Left ventricle myocardium superior (tissue), 1 donor: ENCODE measurements at places on chromosomes 1 and 21.

GRCh38 chr21:38938343-38938742 lies 132.6 kb downstream of the ETS2 start:
- DNase-seq: no peak

- no peak for DNase-seq
Observed at GRCh38 chr1:39478126-39478915, 13.1 kb upstream of the BMP8A start.

DNA sequence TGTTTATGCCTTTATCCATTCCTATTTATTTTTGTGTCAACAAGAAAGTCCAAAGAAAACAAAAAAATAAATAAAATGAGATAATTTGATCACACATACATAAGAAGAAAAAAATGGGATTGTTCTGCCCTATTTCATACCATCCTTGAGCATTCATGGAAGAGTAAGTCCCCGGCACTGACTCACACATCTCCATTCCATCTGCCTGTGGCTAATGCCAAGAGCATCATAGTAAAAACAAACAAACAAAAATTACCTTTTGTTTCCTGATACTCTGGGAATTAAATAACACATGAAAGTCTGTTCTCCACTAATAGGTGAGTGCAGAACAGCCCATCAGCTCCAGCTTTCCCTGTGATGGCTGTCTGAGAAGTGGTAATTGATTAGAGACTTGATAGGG lies 48.1 kb upstream of the BACE2 start:
- DNase-seq: no peak

GRCh38 chr21:38937844-38938243 lies 132.1 kb downstream of the ETS2 start:
- no peak for DNase-seq

DNA sequence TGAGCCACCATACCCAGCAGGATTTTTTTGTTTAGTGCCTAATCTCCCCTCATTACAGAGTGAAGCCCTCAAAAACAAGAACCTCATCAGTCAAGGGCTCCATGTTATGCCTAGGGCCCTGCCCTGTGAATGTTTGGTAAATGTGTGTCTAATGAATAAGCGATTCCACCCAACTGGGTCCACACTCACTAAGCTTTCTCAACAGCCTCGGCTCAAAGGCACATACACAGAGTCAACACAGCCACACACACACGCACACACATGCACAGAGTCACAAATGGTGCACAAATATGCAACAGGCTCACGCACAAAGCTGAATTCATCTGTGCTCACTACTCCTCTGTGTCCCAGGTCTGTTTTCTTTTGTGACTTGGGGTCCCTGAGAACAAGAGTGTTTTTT lies 11.7 kb upstream of the SYNC start:
- no peak for DNase-seq

- DNase-seq: no peak
Observed at GRCh38 chr1:110360431-110360830, 21.3 kb downstream of the RBM15 start.

- no peak for DNase-seq
Observed at GRCh38 chr1:150572918-150573647, 6.3 kb downstream of the MCL1 start.

- no peak for DNase-seq
Observed at GRCh38 chr1:48466594-48466993, 5.4 kb downstream of the SPATA6 start.

DNA sequence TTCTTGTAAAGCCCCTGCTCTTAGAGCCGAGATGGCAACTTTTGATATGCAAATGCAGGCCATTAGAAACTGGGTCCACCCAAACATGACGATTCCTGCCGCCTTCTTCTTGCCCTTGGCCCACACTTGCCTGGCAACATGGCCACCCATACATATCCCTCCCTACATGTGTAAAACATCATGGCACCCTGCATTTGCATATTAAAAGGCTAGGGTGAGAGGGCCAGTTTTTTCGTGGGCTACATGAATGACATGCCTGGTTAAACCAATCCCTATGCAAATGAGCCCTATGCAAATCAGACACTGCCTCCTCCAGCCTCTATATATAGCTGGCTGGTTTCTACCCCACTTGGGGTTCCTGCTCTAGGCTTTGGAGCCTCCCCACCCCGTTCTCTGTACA lies 18.8 kb downstream of the PLA2G2A start:
- no peak for DNase-seq

DNA sequence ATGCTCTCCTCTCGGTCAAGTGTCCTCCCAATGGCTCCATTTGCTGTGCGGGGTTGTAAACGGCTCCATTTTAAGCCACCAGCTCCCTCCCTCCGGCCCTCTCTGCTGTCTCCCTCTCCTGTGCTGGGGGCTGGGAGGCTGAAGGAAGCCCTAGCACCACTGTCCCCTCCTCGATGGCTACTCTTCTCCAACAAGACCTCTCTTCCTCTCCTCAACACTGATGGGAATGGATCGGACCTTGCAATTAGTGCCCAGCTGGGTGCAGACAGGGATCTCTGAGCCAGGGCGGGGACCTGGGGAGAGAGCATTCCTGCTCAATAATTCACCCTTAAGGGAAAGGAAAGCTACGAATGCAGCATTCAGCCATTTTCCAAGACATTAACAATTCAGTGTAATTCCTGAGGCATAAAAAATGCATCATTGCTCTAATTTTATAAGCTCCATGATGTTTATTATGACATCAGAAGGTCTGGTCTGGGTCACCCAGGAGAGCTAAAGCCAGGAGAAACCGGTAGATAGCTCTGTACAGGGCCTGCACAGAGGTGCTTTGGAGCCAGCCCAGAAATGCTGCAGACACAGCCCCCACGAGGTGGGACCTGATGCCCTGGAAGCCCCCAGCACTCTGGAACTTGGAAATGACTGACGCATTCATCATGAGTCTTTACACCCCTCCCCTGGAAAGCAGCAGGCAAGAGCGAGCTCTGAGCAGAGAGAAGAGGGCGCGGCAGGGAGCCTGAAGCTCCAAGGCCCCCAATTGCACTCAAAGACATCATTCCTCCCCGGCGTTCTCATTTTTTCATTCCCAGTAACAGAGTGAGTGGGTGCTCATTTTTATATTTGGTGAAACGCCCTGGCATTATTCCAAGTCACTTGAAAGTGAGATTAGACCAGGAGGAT lies 76.2 kb upstream of the VAMP3 start:
- no peak for DNase-seq
